RKO (cell line): ENCODE measurements at places on chromosomes 4 and X.

DNA sequence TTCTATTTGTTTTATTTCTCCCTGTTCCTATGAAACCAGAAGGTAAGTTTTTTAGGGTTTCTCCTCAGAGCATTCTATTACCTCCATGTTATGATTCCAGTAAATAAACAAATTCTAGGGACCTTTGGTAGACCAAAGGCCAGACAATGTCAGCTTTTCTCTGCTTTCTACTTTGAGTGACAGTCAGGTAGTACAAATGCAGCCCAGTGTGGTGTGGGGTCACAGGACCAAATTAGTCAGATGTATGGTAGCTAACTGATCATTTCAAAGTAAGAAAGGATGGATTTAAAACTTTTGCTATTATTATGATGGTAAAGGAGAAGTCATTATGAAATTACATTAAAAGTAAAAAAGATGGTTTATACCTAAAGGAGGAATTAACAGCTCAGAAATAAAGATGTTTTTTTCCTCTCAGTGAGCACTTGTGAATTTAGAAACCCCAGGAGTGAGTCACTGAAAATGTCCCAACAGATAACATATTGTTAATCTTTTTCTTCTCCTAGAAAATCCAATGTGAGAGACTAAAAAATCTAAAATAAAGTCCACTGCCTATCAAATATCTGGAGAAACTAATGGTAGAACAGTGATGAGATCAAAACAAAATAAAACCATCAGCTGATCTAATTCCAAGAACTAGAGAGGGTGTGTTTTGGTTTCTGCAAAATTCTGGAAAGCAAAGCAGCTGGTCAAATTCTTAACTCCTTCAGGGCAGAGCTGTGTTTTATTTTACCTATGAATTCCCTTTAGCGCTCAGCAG, 16.6 kb upstream of the KLHL2 start:
- DNase-seq, result no peak

GRCh38 chr4:142656178-142656577, 189.9 kb downstream of the INPP4B start:
- no peak for DNase-seq

DNA sequence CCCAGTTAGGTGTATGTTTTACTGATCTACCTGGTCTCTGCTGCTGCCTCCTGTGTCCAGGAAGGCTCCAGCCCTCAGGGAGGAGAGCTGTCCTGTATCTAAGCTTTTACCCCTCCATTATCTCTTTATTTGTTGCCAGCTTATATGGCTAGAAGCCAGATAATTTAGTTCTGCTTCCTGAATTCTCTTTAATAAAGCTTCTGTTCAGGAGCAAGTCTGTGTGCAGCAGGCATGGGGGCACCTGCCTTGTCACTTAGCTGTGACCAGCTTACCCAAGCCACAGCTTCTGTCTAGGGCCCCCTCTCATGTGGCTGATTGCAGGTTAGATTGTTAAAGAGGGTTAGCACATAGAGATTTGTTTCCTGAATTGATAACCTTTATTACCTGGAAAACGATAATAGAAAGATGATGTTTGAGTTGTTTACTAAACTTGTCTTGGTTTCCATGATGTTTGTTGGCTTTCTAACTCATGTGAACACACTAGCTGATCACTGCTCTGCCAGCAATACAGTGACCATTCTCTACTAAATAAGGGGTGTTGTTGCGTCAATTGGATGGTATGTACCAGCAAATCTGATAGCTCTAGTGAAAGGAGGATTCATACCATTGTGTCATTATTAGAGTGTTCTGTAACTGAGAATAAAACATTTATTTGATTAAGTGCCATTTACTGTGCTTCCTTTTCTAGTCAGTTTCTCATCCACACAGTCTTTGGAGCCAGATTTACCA, 189.8 kb upstream of the ANK2 start:
- DNase-seq, result no peak

DNA sequence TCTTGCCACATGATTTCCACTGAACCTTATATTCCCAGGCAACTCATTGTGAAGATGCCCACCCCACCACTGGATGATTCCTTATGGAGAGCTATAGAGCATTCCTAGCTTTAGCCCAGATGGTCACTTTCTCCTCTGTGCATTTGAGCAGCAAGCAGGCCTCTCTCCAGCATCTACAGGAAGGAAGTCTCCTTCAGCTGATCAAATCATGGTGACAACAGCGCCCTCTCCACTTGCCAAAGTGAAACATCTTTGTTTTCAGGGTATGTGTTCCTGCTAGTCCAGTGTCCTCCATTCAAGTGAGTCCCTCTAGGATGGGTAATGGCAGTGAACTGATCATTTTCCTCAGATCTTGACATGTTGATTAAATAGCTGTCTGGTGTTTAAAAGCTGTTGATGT, 10.9 kb upstream of the SYTL5 start:
- DNase-seq, result no peak

- no peak for DNase-seq
Observed at GRCh38 chr4:2802618-2803531, 10.0 kb downstream of the SH3BP2 start.

GRCh38 chr4:144681806-144682205, 35.9 kb downstream of the HHIP start:
- no peak for DNase-seq

GRCh38 chrX:24380262-24381187, 20.1 kb downstream of the SUPT20HL1 start:
- DNase-seq, result no peak

- no peak for DNase-seq
Observed at GRCh38 chrX:150028692-150029091, 90.4 kb upstream of the EOLA2 start.

GRCh38 chrX:23952984-23953907, 45.4 kb downstream of the CXorf58 start:
- DNase-seq, result no peak

- no peak for DNase-seq
Observed at GRCh38 chr4:144411119-144411518, 234.8 kb upstream of the HHIP start.

DNA sequence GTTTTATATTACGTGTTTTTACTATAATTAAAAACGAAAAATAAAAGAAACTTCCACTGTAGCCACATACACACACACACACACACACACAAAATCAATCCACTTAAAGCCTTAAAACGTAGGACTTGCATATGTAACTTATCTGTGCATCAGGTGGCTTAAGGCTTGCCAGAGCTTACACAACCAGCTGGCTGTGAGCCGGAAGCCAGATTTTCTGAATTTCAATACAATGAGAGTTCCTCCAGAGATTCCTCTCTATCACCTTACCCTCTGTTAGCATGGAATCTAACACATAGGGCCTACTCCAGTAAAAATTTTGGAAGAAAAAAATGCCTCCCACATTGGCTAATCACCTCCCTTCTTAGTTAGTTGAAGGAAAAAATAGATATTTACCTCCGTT, 27.9 kb upstream of the SLITRK4 start:
- no peak for DNase-seq

DNA sequence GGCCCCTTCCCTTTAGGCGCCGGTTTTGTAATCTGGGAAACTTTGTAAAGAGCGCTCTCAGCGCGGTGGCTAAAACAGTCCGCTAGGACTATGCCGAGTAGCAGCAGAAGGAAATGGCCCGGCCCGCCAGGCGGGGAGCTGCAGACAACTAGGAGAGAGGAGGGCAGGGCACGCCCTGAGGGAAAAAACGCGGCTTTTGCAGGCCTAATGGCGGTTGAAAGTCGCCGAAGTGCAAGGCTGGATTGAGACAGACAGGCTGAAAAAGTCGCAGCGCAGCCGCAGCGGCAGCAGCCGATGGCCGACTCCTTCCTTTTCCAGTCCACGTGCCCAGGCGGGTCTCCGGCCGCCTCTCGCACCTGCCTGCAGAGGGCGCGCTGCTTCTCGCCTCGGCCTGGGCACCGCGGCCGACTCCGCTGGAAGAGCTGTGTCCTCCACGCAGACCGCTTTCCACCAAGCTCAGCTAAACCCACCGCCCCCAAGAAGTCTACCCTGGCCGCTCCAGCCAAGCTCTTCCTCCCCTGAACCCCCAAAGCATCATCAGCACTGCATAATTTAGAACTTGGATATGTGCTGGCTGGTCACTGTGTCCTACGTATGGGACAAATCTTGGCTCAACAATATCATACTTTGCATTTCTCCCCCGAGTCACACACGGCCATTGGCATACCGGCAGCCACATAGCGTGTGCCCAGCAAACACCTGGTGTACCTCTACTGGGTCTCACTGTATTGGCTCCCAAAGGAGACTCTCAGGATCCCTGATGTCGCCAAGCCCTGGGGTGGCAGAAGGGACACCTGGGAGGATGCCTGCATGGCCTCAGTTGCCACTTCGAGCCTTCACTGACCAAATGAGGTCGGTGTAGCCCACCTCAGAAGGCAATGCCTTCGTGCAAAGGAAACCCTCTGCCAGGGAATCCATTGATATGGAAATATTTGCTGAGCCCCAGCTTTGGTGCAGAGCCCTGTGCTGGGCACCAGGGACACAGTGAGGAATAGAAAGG, 14.5 kb downstream of the SLC25A5 start:
- no peak for DNase-seq

DNA sequence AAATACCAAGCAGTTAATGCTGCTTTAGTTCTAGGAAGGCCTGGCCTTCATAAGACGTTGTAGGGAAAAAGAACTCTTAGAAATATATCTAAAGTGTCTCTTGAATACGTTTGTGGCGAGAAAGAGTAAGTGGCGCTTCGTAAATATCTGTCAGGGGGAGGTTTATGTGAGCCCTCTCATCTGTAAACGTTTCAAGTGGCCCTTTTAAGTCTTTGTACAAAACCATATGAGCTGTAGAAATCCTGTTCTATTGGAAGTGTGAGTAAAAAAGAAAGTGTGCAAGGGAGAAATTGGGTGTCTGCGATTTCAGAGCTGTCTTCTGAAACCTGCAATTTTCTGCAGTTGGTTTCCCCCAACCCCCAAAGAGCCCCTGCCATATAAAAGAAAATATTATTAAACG, 8.6 kb upstream of the INTU start:
- DNase-seq, result no peak

- no peak for DNase-seq
Observed at GRCh38 chr4:107269175-107269574, 233.1 kb upstream of the DKK2 start.

DNA sequence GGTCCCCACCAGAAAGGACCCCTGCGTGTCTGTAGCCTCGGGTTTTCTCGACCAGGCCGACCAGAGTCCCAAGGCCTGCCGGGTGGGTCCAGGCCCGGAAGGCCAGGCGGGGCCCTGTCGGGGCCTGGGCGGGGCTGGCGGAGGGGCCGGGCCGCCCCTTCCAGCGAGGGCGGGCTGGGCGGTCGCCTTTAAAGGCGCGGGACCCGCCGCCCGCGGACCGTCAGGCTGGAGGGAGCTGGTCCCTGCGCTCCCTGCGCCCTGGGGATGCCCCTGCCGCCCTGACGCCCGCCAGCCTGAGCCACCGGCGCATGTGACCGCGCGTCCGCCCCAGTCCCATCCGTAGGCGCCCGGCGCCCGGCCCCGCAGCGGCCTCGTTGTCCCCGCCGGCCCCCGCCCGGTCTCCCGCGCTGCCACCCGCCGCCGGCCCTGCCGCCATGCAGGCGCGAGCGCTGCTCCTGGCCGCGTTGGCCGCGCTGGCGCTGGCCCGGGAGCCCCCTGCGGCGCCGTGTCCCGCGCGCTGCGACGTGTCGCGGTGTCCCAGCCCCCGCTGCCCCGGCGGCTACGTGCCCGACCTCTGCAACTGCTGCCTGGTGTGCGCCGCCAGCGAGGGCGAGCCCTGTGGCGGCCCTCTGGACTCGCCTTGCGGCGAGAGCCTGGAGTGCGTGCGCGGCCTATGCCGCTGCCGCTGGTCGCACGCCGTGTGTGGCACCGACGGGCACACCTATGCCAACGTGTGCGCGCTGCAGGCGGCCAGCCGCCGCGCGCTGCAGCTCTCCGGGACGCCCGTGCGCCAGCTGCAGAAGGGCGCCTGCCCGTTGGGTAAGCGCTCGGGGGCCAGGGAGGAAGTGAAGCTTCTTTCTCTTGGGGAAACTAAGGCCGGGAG, at the start of gene HTRA3:
Gene HTRA3, plus strand, starts transcription at position 220 of the 883 bp plus-strand sequence. Its CDS starts 215 bp downstream, at position 435.
- no peak for DNase-seq

DNA sequence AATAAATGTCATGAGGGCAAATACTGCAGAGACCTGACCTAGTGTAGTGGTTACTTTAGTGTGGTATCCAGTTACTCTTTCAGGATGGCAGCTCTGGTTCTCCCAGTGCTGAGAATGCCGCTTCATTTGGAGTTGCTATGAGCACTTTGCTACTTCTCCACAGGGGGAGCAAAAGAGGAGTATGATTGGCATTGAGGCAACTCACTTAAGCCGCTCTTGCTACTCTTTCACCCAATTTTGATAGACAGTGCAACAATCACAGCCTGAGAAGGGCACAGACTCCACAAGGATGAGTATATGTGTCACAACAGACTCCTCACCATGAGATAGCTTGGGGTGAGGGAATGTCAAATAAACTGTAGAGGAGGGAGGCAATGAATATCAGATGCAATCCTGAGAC, 81.2 kb downstream of the NPY1R start:
- peak; percentile 37 for DNase-seq

GRCh38 chr4:80011636-80012236, 61.3 kb downstream of the ANTXR2 start:
- no peak for DNase-seq

- DNase-seq, result no peak
Observed at GRCh38 chrX:144275843-144276242, 392.0 kb downstream of the UBE2NL start.

GRCh38 chr4:14131335-14131734, 503.8 kb upstream of the BOD1L1 start:
- DNase-seq, result no peak

DNA sequence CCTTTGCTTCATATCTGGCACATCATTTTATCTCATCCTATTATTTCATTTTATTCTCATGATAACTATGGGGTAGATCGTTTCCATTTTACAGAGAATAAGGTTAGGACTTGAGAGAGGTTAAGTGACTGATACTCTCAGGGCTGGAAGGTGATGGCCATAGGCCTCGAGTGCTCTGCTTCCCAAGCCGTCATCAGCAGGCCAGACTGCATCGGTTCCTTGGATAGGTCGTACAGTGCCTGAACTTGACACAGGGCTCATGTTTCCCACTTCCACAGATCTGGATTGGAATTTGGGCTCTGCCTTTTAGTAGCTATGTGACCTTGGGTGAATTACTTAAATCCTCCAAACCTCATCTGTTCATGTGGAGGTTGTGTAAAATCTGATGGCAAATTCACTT, 81.4 kb downstream of the TMEM131L start:
- no peak for DNase-seq

DNA sequence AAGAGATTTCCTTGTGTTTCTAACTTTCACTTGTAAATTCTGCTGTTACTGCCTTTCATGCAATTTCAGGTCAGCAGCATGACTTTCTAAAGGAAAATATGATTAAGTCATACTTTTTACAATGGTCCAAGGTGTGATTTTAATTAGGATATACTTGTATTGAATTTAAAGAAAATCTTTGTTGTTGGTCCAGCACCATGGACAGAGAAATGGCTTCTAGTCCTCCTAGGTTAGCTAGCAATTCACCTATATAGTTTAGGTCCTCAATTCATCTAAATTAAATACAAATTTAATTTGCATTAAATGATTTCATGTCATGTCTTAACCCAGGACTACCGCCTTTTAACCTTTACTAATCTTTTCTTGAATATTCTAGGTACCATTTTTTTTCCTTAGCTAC, 304.9 kb upstream of the RPS6KA3 start:
- DNase-seq, result peak; percentile 23

- DNase-seq, result peak; percentile 47
Observed at GRCh38 chrX:49876750-49877149, 2.5 kb upstream of the USP27X start.
